PC-3 (cell line): ENCODE measurements at places on chromosomes 3 and 15. TPM values are rescaled to one million over a fixed set of nuclear protein-coding genes. Genes with fewer than 3 reads are reported as not detected.
A peak's percentile ranks its signal among the peaks of the same experiment; 100 is the strongest.

The FOXL2 gene
- total RNA-seq = not detected in 2 replicates

The CRYGS gene
- 3.4 and 4.4 TPM in 2 replicates for total RNA-seq

The C15orf62 gene
- 0.63 and 1.5 TPM in 2 replicates for total RNA-seq

DNA sequence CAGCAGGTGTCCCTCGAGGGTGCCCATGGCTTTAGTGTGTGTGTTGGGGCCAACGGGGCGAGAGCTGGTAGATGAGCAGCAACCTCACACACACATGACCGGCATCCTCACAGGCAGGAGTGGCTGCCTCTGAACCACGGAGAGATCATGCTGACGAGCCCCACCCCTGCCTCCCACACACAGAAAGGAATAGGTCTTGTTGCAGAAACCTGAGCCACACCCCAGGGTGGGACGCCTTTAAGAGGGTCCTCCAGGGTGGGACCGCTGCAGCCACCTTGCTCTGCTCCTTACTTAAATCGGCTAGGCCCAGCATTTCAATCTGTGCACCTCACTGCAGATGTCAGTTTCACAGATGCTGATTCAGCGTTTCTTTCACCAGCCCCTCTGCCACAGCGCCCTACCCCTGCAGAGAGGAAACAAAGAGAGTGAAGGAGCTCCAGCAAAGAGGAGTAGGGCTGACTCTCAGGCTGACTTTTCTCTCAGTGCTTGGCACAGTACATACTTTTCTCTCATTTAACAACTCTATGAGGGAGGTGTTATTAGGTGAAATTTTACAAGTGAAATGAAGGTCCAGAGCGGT lies 61.2 kb upstream of the EPHB3 start:
- no peak for DNase-seq

- peak; percentile 11 for DNase-seq
These were observed 157.9 kb downstream of the BBX start for GRCh38 chr3:107680698-107681097.

The GPD1L gene
- 33.7 and 42.8 TPM in 2 replicates for total RNA-seq
